ENCODE measurements at places on chromosomes 5 and 9. TPM values are rescaled to one million over a fixed set of nuclear protein-coding genes. Genes with fewer than 3 reads are reported as not detected.

- DNase-seq, result no peak
Measured at GRCh38 chr5:65854925-65855324, 71.5 kb upstream of the ERBIN start.

SH3PXD2B gene
- 0.49 TPM for total RNA-seq

DNA sequence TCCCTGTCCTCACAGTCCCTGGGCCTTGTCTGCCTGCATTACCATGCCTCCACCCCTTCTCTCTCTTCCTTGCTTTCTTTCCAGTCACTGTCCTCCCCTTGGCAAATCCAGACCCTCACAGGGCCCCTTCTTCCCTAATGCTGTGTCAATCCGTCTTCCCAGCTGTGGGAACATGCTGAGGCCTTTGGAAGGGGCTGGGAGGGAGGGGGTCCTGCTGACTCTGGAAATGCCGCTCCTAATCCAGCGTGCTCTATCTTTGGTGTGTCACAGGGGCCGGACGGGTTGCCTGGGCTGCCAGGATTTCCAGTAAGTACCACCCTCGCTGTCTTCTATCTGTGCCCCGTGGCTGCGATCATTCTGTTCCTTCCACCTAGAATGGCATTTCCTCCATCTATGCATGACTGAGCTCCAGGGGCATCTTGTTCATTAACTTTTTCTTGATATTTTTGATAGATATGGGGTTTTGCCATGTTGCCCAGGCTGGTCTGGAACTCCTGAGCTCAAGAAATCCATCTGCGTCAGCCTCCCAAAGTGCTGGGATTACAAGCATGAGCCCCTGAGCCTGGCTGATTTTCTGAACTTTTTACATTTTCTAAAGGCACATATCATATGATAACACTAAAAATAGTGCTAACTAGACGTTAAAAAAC lies 64.5 kb upstream of the TGFBR1 start:
- no peak for DNase-seq

DNA sequence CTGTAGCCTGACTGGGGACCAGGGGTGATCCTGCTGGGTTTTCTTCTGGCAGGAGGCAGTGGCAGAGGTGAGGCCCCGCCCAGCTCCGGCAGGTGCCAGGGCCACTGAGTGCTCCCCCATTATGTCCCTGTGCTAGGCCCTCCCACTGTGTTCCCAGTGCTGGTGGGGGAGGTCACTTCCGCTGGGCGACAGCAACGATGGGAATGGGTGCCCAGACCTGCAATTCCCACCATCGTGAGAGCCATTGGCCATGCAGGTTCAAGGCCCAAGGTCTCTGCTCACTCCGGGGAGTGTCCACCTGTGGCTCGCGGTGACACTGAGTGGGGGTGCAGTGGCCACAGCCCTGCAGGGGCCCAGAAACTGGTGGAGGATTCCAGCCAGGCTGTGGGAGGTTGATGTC lies 98.6 kb downstream of the RXRA start:
- no peak for DNase-seq

Data from activated T-cell treated with anti-CD3 and anti-CD28 coated beads, Interleukin-2, amount 50 U/mL, for 72 hours (primary cell).